H1 (cell line): ENCODE measurements at places on chromosomes 16 and 17.
A peak's percentile ranks its signal among the peaks of the same experiment; 100 is the strongest.

DNA sequence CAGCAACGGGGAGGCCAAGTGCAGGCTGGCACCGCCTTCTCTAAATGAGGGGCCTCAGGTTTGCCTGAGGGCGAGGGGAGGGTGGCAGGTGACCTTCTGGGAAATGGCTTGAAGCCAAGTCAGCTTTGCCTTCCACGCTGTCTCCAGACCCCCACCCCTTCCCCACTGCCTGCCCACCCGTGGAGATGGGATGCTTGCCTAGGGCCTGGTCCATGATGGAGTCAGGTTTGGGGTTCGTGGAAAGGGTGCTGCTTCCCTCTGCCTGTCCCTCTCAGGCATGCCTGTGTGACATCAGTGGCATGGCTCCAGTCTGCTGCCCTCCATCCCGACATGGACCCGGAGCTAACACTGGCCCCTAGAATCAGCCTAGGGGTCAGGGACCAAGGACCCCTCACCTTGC is 18.5 kb downstream of the NGFR start:
- H3K4me1 ChIP-seq = peaks cover 49% of the 10 kb centered on the region
- no peak for DNase-seq
- H3K27ac ChIP-seq = no peak overlapping the region
- no peaks in the 10 kb centered on the region for H3K36me3 ChIP-seq
- no peak overlapping the region for H3K4me3 ChIP-seq
- no peaks in the 10 kb centered on the region for H3K27me3 ChIP-seq

DNA sequence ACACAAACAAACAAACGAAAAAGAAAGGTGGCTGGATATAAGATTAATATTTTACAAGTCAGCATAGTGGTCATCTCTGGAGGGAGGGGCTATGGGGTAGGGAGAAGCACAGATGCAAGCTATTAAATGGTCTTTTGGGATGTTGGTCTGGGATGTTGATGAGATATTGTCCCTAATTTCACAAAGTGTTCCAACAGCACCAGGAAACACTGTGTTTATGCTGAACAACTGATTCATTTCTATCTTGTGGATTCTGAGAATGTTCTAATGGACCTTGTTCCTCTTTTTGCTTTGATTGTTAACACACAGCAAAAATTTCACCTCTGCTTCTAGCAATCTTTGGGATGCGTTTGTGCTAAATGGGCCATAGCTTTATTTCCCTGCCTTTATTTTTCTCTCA is 9.7 kb downstream of the PECAM1 start:
- DNase-seq = no peak
- H3K27ac ChIP-seq = no peak overlapping the region
- no peaks in the 10 kb centered on the region for H3K4me1 ChIP-seq

- peaks cover 28% of the 10 kb centered on the region for H3K36me3 ChIP-seq
- no peak overlapping the region for H3K27ac ChIP-seq
- H3K27me3 ChIP-seq = no peaks in the 10 kb centered on the region
- no peak overlapping the region for H3K4me3 ChIP-seq
Measured at GRCh38 chr16:20734056-20734455, 7.6 kb downstream of the THUMPD1 start.

DNA sequence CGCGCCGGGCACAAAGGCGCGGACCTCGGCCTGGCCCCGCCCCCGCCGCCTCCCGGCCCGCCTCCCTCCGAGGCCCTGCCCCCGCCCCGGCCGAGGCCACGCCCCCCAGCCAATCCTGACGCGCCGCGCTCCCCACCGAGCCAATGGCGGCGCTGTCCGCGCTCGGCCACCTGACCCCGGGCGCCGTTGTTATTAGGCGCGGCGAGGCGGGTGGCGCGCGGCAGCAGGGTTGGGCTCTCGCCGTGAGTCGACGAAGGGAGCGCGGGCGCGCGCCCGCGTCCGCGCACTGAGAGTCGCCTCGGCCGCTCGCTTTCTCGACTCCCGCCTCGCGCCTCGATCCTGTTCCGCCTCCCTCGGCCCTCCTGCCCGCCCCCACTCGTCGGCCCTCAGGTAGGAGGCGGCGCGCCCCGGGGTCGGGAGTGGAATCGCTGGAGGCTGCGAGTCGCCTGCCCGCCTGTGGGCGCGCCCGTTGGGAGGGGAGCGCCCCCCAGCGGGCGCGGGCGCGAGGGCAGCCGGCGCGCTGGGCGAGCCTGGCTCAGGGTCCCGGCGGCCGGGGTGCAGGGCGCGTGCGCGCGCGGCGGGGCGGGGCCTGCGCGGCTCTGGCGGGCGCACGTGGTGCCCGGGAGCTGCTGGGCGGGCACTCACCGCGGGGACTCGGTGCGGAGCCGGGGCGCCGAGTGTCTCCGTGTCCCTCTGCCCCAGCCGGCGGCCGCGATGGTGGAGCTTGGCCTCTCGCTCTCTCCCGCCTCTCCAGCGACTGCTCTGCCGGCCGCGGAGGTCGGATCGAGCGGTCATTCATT is 405 bp upstream of the CBLN1 start:
- peak overlapping the region; percentile 57 for H3K4me3 ChIP-seq
- H3K4me1 ChIP-seq = peaks cover 28% of the 10 kb centered on the region
- H3K27ac ChIP-seq = no peak overlapping the region
- no peaks in the 10 kb centered on the region for H3K36me3 ChIP-seq
- peak; percentile 54 for DNase-seq

- H3K36me3 ChIP-seq = peaks cover 4% of the 10 kb centered on the region; the same call in 1 of the 2 replicates
- H3K4me3 ChIP-seq = no peak overlapping the region
- DNase-seq = no peak
- H3K27ac ChIP-seq = no peak overlapping the region
- no peaks in the 10 kb centered on the region for H3K27me3 ChIP-seq
Measured at GRCh38 chr16:67678354-67679023, 11.9 kb downstream of the C16orf86 start.

GRCh38 chr17:40558890-40559563 is 6.2 kb downstream of the CCR7 start:
- peaks cover 2% of the 10 kb centered on the region; the same call in 1 of the 2 replicates for H3K4me1 ChIP-seq
- H3K27ac ChIP-seq = no peak overlapping the region
- no peaks in the 10 kb centered on the region for H3K27me3 ChIP-seq
- no peak for DNase-seq

DNA sequence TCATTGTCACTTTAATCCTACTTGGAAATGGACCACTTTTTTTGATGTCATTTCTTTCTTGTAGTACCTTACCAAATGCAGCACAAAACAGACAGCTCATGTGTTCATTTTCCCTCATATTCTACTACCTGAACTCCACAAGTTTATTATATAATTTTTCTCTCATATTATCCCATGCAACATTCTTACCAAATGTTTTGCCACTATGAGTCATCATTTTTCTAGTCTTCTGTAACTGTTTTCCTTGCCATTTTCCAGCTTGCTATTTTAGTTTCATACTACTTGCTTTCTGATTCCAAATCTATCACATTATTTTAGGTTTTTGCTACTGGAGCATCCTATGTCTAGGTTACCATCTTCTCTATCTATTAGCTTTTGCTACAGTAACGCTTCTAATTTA is 332.7 kb downstream of the ZFHX3 start:
- H3K4me3 ChIP-seq = no peak overlapping the region
- H3K36me3 ChIP-seq = no peaks in the 10 kb centered on the region
- peaks cover 1% of the 10 kb centered on the region for H3K27me3 ChIP-seq
- H3K27ac ChIP-seq = no peak overlapping the region
- DNase-seq = no peak

GRCh38 chr17:34283571-34283970 is 2.0 kb upstream of the CCL11 start:
- H3K27me3 ChIP-seq = no peaks in the 10 kb centered on the region
- H3K4me1 ChIP-seq = no peaks in the 10 kb centered on the region
- no peak overlapping the region for H3K27ac ChIP-seq
- no peaks in the 10 kb centered on the region for H3K36me3 ChIP-seq

DNA sequence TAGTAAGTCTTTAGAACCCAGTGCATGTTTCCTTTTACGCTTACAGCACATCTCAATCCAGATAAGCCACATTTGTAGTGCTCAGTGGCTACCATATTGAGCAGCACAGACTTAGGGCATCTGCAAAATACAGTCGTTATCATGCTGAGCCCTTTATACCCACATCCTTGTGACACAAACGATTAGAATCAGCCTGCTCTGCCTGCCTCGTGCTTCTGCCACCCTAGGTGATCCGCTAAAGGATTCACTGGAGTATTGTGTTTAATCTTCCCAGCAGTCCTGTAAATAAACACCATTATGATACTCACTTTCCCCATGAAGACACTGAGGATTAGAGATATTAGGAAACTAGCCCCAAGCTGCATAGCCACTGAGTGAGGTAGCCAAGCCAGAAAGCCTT is 51.3 kb upstream of the FA2H start:
- H3K27ac ChIP-seq = no peak overlapping the region
- DNase-seq = no peak
- no peaks in the 10 kb centered on the region for H3K27me3 ChIP-seq
- H3K36me3 ChIP-seq = no peaks in the 10 kb centered on the region

DNA sequence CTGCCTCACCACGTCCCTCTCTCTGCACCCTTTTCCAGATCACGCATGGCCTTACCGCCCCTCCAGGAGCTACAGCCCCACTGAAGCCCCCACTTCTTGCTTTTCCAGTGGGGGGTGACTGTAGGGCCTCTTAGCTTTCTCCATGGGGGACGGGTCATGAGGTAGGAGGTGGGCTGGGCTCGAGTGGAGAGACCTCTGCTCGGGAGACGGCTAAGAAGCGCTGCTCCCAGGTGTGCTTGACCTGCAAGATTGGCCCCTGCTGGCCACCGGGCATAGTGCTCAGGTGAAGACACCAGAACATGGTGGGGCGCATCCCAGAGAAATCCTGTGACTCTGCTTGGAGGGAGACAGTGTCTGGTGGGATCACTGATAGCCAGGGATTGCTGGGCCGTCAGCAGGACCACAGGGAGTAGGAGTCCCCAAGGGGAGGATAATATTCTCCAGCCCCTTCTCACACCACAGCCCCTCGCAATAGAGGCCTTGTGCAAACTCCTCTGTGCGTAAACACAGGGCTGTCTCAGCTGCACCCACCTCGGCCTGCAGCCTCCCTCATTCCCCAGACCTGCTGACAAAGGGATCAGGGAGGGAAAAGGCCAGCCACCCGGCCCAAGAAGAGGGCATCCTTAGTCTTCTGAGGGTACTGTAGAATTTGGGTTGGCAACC is 8.9 kb upstream of the GALK1 start:
- no peak overlapping the region for H3K27ac ChIP-seq
- H3K4me1 ChIP-seq = no peaks in the 10 kb centered on the region; the same call in none of the 2 replicates
- H3K27me3 ChIP-seq = no peaks in the 10 kb centered on the region
- peaks cover 11% of the 10 kb centered on the region; the same call in 1 of the 2 replicates for H3K36me3 ChIP-seq
- DNase-seq = peak; percentile 70
- H3K4me3 ChIP-seq = no peak overlapping the region
